Cerebellum (tissue), 4 donors: ENCODE measurements at places on chromosomes 3 and 15. TPM values are rescaled to one million over a fixed set of nuclear protein-coding genes. Genes with fewer than 3 reads are reported as not detected.

The GOLGA6L7 gene
- not detected for total RNA-seq

The TMEM40 gene
- total RNA-seq: not detected

The KBTBD8 gene
- 9.0 TPM for total RNA-seq

- no peak for DNase-seq
Measured at GRCh38 chr3:72163809-72164634, 379.1 kb upstream of the PROK2 start.

DNA sequence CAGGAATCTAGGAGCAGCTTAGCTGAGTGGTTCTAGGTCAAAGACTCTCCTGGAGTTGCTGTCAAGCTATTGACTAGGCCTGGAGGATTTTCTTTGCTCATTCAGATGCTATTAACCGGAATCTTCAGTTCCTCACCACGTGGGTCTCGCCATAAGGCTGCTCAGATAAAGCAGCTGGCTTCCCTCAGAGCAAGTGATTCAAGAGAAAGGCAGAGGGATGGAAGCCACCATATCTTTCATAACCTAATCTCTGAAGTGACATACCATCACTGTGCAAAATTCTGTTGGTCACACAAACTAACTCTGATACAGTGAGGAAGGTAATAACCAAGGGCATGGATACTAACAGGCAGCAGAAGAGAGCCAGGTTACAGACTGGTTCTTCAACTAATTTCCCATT is 72.7 kb upstream of the FLNB start:
- DNase-seq: no peak

GRCh38 chr15:63156755-63157117 is 541 bp downstream of the RPS27L start:
- DNase-seq: peak; percentile 29

DNA sequence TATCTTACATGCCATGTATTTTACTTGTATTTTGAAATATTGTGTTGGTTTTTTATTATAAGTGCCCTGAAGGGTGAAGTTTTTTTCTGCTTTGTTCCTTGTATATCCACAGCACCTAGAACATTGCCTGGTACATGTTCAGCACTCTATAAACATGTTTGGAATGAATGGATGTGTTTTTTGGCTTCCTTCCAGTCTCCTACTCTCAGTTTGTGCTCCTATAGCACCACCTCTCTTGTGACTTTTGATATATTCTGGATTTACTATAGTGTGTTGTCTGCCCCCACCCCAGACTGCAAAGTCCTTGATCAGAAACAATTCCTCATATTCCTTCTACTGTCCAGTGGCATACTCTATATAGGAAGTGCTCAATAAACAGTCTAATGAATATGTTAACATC is 60.6 kb downstream of the PLCL2 start:
- DNase-seq: no peak

The SERINC4 gene
- total RNA-seq: not detected

DNA sequence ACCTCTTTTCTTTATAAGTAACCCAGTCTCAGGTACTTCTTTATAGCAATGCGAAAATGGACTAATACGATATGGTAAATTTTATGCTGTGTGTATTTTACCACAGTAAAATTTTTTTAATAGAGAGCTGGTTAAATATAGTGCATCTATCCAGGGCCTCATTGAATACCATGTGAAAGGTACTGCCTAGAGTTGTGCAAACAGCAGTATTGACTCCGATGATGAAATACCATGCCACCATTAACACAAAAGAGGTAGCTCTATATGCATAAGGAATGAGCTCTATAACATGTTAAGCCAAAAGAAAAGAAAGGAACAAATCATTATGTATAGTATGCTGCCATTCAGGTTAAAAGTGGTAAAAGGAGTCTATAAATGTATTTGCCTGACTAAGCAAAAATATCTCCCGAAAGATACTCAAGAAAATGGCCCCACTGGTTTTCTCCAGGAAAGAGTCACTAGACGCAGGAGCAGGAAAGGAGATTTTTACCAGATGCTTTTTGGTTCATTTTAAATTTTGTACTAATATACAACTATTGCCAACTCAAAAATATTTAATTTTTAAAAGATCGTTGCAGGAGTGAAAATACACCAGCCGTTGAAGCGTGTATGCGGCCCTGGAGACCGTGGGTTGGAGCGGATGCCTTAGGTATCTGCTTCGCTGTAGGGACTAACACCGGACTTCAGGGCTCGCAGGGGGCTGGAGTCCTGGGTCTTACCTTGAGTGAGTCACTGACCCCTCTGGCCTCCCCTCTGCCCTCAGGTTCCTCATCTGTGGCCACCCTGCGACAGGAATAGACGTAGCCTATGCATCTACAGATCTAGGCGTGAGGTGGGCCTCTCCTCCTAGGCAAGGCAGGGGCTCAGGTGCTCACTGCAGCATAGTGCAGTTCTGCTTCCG is 120.1 kb downstream of the CHSY1 start:
- no peak for DNase-seq

- no peak for DNase-seq
Measured at GRCh38 chr15:57003418-57003817, 85.0 kb downstream of the TCF12 start.

The C3orf85 gene
- not detected for total RNA-seq

DNA sequence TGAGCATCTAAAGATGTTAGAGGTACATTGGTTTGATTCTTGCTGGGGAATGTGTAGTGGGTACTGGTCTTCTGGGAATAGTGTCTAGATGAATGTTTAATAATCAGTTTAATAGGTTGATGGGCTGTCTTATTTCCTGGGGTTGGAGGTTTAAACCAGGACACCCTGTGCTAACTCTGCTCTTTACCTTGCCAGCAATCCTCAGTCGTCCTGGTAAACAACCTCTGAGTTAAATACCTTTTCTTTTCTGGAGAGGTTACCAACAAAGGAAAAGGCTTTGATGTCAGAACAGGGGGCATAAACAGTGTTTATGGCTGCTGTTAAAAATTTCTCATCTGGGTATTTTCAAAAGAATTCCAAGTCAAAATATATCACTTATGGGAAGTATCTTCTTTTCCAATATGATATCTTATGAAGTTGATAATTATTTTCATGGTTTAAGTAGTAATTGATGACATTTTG is 23.5 kb downstream of the MITF start:
- DNase-seq: no peak

- no peak for DNase-seq
Measured at GRCh38 chr3:42702066-42702951, at the start of gene HHATL. TSS of gene HHATL (minus strand) at chr3:42702798. CDS start at chr3:42700826, 1,972 bp downstream.

DNA sequence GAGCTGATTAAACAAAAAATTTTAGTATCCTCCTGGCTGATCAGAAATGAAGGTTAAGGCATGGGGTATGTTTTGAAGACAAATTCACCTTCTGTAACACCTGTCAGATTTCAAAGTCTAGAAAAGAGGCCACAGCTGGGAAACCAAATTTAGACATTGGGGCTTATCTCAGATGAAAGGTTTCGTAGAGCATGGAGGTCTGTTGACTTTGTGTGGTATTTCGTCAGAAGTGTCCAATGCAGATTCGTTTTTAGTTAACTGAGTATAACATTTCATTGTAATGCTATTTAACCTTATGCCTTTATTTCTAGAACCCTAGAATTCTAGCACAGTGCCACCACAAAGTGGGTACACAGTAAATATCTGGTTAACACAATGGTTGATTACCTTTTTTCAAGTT is 61.7 kb downstream of the FNDC3B start:
- DNase-seq: no peak

- no peak for DNase-seq
Measured at GRCh38 chr15:84398763-84399701, 163.5 kb downstream of the GOLGA6L4 start.

GRCh38 chr15:25728816-25729215 is 134.3 kb downstream of the ATP10A start:
- no peak for DNase-seq

- DNase-seq: no peak
Measured at GRCh38 chr15:76274226-76274625, 37.0 kb downstream of the ETFA start.

GRCh38 chr3:140145528-140145927 is 210.5 kb downstream of the CLSTN2 start:
- DNase-seq: no peak

- no peak for DNase-seq
Measured at GRCh38 chr3:151709847-151710246, 23.9 kb upstream of the AADACL2 start.

DNA sequence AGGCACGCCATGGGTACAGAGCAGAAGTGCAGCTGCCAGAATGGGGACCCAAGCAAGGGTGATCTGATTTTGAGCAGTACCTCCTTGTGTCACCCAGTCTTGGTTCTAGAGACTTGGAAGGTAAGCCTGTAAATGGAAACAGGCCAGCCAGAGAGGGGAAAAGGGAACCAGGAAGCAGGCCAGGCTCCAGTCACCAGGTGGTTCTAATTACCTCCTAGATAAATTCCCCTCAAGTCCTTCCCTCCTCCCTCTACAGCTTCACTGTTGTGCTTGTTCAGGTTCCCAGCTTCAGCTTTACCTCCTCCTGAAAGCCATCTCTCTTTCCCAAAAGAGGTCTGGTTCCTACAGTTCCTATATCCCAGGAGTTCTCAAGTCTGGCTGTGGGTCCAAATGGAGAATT is 58.8 kb upstream of the SLC7A14 start:
- DNase-seq: peak; percentile 28

DNA sequence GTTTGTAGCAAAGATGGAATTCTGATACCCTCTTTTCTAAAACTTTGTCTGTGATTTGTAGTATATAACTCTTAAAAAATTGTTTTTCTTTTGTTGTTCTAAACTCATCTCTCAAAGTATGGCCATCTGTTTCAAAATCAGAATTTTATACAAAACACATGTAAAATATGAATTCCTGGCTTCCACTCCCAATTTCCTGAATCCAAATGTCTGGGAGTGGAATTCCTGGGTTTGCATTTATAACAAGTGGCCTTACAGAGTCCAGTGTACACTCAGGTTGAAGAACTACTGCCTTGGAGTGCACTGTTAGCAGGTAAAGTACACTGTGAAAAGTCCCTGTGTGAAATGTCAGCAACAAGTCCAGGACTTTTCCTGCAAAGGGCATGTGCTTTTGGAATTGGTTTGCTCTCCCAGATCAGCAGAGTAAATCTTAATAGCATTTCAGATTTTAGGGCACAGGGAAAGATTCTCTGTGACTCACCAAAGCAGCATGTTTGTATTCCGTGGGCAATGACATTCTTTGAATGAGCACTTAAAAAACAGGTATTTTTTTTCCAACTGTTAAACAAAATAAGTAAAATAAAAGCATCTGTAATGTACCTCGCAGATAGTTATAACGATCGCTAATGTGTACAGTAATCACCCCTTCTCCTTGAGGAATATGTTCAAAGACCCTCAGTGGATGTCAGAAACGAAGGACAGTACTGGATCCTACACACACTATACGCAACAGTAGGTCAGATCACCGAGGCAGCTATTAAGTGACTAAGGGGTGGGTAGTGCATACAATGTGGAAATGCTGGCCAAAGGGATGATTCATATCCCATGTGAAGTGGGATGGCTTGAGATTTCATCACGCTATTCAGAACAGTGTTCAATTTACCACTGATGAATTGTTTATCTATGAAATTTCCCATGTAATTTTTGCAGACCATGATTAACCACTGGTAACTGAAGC is 2.0 kb upstream of the CLDN16 start:
- DNase-seq: no peak

- DNase-seq: no peak
Measured at GRCh38 chr3:105317841-105318240, 48.9 kb upstream of the ALCAM start.

DNA sequence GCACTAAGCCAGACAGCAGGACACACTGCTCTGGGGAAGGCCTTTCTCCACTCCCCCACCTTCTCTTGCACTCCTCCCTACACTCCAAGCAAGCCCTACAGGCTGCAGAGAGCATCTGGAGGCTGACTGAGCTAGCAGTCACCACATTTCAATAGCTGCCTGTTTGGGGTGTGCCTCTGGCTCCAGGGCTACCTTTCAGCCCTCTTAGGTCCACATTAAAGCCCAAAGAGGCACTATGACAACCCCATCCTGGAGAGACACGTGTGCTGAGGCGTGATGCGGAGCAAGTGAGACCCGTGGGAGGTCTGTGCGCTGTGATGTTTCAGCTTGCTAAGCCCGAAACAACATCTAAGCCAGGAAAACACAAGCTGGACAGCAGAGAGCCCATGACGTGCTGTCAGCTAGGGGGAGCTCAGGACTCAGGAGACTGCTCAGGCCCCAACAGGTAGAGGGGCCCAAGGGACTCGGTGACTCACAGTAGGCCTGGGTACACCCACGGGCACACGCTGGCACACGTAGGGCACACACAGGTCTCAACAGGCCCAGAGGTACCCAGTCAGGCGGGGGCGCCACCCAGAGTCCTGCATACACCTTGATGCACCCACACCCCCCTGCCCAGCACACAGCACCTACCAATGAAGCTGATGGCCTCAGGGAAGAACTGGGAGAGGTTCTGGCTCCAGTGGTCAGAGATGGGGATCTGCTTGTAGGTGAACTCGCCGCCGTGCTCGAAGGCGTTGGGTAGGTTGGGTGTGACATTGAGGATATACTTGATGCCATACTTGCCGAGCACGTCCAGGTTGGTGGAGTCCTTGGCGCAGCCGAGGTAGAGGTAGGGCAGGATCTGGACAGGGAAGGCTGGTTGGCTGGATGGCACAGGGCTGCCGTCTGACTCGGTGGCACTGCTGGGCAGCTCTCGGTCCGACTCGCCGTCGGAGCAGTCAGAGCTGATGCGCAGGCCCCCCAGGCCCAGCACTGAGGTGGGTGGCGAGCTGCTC is 2.8 kb downstream of the DUSP7 start:
- no peak for DNase-seq

The IMPG2 gene
- total RNA-seq: 2.4 TPM

DNA sequence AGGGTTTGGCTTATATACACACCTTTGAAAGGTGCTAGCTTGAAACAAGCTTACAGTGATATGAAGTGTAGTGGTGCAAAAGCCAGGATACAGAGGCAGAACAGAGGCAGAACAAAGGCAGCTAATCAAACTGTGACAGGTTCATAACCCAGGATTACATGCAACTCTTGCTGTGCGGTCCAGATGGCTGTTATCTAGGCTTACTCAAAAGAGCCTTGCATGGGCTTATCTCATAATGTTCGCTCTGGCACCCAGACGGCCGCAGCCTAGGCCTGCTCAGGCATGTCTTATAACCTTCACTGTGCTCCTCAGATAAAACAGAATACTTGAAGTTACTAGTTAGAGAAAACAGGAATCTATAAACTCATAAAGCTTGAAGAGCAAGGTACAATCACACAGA is 22.8 kb upstream of the NOX5 start:
- DNase-seq: peak; percentile 33

GRCh38 chr3:25567388-25567787 is 97.3 kb downstream of the TOP2B start:
- no peak for DNase-seq

- DNase-seq: peak; percentile 53
Measured at GRCh38 chr15:28934645-28935044, 48.9 kb downstream of the APBA2 start.
